ENCODE measurements at places on chromosomes 11 and 22. TPM values are rescaled to one million over a fixed set of nuclear protein-coding genes. Genes with fewer than 3 reads are reported as not detected.

Gene UFD1
- total RNA-seq: 36.6 TPM

Gene MRGPRF
- 1.6 TPM for total RNA-seq

Gene SLC15A3
- 85.1 TPM for total RNA-seq

Gene MCHR1
- 0.18 TPM for total RNA-seq

Gene CLDN5
- 19.5 TPM for total RNA-seq

Gene POU2AF3
- total RNA-seq: not detected

Gene SLC17A6
- not detected for total RNA-seq

Gene PIH1D2
- 1.4 TPM for total RNA-seq

Gene EXPH5
- total RNA-seq: 3.0 TPM
